Caco-2 (cell line): ENCODE measurements at places on chromosomes 11 and 22.

GRCh38 chr11:47317064-47317828 is 35.3 kb downstream of the MYBPC3 start:
- DNase-seq = no peak

- DNase-seq = peak; percentile 60
Measured at GRCh38 chr22:21457023-21457787, 10.0 kb upstream of the TMEM191C start.

DNA sequence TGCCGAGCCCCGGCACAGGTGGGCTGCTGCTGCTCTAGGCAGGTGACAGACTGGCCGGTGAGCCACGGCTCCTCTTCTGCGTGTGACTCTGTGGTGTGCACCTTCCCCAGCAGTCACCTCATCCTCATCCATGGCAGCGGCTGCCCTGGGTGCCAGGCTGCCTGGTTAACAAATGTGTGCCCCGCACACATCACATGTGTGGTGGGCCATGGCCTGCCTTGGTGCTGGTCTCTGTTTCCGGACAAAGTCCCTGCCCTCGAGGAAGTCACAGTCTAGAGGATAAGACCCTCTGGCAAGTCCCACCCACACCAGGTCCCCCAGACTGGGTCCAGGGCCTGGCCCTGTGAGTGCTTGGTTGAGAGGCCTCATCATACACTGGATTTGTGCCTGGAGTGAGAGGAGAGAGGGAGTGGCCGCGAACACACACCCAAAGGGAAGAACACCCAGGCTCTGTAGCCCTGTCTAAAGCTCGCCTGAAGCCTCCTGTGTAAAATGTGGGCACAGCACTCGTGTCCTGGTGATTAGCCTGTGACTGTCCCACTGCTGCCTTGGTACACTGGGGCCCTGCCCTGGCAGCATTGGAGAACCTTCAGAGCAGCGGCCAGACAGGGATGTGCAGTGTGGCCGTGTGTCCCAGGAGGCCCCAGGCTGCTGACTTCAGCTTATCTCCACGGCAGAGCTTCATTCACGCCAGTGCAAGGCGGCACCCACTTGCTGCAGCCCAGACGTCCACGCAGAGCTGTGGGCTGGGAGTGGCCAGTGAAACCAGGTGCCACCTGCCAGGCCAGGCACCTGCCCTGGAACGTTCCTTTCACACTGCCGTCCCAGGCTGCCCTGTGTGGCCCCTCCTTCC is 269.9 kb downstream of the TBC1D22A start:
- no peak for DNase-seq

- no peak for DNase-seq
Measured at GRCh38 chr11:70739811-70740487, 341.6 kb downstream of the CTTN start.

DNA sequence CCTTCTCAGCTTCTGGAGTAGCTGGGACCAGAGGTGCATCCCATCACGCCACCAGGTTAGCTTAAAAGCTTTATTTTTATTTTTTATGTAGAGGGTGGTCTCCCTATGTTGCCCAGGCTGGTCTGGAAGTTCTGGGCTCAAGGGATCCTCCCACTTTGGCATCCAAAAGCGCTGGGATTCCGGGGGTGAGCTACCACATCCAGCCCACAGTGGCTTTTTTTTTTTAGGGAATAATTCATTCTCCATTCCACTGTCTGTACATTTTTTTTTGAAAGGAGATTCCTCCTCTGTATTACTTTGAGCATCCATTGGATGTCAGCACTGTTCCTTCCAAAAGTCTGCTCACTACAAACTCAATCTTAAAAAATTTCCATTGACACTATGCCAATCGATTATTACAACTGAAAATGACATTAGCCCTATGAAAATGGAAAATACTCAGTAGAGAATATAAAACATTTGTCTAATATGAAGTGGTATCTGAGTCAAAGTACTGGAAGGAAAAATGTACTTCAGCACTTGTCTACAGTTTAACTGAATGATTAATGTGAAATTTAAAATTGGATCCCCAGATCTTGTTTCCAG is 1.3 kb upstream of the LPXN start:
- no peak for DNase-seq

DNA sequence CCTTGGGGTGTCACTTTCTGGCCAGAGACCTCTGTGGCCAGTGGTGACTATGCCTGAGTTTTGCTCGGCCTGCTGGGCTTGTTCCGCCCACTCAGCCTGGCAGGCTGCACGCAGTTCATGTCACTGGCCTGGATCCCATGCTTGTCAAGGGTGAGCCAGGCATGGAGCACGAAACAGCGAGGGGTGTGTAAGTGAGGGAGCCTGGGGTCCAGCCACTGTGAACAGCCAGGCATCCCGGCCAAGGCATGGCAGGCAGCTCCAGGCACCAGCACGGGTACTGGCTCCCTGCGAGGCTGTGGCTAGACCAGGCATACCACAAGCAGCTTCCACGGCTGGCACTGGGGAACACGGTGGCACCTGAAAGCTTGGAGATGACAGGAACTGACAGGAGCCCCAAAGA is 214.3 kb downstream of the LRRC4C start:
- no peak for DNase-seq

DNA sequence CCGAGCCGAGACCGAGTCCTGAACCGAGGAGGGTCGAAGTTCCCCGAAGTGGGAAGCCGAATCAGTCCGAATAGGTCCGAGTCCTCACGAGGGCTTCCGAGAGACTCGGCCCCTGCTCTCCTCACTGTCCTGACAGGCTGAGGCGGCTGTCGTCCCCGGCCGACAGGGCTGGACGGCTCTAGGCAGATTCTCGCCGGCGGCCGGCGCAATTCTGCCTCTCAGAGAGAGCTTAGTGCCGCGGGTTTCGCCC is 191 bp upstream of the DEAF1 start:
- no peak for DNase-seq

GRCh38 chr22:48259991-48260670 is 1497.7 kb downstream of the TBC1D22A start:
- no peak for DNase-seq

- no peak for DNase-seq
Measured at GRCh38 chr11:1502954-1503707, 16.6 kb upstream of the MOB2 start.

- DNase-seq = no peak
Measured at GRCh38 chr11:86365546-86365945, 9.1 kb upstream of the CCDC81 start.

GRCh38 chr11:108226036-108226435 is 3.2 kb downstream of the ATM start:
- DNase-seq = no peak

DNA sequence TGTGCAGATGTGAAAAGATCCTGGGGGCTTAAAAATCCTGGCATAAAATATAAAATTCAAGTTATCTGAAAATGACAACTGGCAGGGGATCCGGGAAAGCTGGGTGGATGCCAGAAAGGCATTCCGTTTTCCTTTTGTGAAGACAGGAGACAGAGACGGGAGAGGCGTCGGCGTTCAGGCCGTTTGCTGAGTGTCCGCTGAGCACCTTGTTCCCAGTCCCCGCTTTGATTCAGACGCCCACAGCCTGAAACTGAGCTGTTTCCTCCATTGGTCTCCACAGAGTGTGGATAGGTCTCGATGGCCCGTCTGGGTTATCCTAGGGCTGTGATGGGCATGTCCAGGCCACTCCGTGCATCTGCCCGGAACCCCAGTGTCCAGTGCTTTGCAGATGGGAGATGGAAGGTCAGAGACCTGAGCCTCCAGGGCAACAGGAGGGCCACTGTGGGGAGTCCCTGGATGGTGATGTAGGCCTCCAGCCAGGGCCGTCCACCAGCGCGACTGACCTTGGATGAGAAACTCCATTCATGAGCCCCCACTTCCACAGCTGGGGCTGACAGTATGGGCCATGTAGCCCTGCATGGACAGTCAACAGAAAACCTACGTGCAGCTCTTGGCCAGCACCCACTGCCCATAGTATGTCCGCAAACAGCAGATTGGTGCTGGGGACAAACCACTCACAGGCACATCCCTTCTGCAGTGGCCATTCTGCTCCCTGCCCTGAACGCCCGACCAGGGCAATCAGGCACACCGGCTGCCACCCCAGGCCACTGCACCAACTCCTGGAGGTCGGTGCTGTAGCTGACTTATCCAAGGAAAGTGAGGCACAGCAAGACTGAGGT is 11.6 kb downstream of the MRGPRF start:
- DNase-seq = no peak

DNA sequence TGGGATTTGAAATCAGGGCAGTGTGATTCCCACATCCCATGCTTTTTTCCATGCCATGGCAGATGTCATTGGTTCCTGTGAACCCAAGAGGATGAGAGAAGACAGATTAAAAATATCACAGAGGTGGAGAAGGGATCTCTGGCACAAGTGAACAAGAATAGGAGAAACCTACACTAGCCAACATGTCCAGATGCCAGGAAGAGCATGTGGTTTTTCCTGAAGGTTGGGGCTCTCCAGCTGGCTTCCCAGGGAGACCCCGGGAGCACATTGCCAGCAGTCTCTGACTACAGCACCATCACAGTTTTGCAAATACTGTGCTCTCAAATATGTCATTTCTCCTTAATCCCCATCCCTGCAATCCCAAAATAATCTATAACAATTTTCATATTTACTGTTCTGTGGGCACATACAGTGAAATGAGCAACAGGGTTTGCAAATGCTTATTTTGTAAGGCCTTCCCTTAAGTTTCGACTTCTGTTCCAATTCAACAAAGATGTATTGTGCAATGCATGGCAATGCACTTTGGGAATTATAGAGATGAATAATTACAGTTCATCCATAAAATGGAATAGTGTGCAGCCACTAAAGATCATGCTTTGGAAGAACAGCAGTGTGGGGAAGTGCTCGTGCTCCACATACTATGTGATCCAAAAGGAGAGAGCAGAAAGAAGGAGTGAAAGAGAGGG is 4.8 kb downstream of the ANKK1 start:
- no peak for DNase-seq

DNA sequence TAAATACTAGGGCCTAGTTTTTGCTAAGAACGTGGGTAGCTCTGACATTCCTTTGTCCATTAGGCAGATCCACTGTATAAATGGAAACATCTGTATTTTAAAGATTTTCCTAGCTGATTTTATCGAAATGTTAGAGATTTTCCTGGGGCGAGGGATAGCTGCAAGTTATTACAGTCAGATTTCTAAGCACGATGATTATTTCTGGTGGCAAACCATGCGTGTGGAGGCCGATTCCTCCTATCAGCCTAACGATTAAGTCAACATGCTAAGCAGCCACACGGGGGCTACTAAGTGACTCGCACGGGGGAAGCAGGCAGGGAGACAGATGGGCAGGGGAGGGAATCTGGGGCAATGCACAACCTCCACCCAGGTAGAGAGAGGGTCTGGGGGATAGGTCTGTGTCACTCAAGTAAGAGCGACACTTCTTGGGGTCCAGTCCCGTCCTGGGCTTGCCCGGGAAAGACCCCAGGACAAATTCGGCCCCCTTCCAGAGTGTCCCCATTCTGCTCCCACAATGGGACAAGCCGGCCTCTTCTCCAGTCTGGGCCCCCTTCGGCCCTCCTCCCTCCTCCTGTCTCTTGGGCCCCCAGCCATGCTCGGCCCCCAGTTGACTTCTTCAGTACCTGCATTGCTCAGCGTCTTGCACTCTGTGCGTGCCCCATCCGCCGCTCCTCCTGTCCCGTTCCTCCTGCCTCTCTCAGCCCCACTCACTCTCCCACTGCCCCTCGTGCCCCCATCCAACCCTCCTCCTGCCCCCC is 571 bp downstream of the C11orf24 start:
- peak; percentile 88 for DNase-seq

DNA sequence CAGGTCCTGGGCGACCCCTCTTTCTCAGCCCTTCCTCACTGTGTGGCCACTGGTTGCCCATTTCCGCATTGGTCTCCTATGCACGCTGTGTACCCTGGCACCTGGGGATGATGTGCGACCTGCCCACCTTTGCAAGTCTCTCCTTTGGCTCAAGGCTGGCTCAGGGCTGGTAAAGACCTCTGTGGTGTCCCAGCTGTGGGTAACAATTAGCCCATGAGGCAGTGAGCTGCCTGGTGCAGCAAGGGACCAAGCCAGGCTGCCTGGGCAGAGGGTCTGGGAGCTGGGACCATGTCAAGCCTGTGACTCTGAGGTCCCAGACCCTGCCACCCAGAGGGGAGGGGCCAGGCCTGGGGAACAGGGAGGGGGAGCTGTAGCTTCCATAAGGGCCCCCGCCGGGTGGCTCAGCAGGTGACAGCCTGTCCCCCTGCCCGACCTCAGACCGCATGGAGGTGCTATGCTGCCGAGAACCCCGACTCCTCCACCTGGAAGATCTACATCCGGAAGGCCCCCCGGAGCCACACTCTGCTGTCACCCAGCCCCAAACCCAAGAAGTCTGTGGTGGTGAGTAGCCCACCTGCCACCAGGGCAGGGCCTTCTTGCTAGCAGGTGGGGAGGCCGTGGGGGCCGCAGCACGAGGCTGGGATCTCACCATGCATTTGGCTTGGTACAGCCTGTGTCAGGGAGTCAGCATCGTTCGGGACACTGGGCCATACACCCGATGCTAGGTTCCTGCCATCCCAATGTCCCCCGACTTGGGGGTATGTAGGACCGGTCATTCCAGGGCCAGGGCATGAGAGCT is 112.5 kb downstream of the KCNQ1OT1 start:
- DNase-seq = no peak

DNA sequence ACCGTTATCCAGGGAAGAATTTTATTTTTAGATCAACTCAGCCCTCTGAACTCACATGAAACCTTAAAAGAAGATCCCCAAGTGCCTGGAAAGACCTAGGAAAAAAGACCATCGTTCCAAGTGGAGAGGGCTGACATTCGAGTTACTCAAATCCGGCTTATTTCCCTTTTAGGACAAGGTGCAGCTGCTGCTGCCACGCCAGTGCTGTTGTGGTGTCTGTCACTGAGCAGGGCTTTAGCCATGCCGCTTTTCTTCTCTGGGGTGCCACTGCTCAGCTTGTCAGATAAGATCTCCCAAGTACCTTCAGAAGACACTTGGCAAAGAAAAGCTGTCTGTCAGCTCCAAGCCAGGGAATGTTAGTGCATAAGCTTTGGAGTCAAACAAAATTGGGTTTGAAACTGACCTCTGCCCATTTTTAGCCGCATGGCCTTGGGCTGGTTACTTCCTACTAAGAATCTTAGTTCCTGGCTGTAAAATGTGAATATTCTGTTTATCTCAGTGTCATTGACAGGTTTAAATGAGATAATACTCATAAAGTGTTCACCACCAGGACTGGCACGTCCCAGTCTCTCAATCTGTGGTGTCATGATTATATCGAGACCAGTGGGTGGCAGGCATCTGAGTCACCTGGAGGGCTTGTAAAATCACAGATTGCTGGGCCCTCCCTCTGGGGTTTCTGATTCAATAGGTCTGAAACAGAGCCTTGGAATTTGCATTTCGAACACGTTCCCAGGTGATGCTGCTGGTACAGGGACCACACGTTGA is 117.5 kb downstream of the PKNOX2 start:
- DNase-seq = no peak

DNA sequence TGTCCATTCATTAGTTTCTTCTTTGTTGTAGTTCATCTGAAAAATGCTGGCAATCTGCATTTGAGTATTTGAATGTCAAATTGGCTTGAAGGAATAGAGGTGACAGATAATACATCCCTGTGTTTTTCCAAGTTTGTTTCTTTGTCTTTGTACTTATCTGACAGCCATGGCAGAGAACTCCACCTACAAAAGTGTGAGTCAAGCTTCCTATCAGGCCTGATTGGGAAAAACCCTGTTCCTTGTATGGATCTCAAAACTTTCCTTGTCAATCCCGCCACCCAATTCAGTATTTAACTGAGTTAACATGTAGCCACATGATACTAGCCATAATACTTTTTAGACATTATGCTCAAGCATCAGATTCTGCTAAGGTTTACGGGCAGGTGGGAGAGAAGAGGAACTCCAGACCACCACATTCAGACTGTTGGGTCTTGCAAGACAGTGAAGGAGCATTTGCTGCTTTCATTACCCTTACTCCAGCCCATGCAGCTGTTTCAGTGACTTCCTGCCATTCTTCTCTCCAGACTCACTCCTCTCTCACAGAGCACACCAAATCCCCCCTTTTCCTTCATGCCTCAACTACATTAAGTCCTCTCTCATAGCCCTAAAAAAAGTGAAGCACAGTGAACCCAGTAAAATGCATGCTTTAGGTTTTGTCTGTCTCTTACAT is 65.9 kb downstream of the BLID start:
- no peak for DNase-seq
